ENCODE measurements at places on chromosomes 7 and 10.

DNA sequence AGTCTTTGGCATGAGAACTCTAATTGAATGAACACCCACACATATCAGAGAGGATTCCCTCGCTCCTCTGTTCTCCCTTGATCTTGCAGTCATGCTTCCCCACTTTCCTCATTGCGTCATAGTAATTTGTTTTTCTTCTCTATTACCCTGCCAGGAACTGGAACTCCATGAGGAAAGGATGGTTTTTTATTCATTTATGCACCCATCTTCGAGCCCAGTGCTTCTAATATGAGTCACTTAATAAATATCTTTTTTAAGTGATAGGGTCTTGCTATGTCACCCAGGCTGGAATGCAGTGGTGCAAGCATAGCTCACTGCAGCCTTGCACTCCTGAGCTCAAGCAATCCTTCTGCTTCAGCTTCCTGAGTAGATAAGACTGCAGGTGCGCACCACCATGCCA lies 83.5 kb downstream of the OTUD1 start:
- DNase-seq = peak; percentile 12

GRCh38 chr10:93175490-93175889 lies 101.8 kb downstream of the CYP26A1 start:
- no peak for DNase-seq

DNA sequence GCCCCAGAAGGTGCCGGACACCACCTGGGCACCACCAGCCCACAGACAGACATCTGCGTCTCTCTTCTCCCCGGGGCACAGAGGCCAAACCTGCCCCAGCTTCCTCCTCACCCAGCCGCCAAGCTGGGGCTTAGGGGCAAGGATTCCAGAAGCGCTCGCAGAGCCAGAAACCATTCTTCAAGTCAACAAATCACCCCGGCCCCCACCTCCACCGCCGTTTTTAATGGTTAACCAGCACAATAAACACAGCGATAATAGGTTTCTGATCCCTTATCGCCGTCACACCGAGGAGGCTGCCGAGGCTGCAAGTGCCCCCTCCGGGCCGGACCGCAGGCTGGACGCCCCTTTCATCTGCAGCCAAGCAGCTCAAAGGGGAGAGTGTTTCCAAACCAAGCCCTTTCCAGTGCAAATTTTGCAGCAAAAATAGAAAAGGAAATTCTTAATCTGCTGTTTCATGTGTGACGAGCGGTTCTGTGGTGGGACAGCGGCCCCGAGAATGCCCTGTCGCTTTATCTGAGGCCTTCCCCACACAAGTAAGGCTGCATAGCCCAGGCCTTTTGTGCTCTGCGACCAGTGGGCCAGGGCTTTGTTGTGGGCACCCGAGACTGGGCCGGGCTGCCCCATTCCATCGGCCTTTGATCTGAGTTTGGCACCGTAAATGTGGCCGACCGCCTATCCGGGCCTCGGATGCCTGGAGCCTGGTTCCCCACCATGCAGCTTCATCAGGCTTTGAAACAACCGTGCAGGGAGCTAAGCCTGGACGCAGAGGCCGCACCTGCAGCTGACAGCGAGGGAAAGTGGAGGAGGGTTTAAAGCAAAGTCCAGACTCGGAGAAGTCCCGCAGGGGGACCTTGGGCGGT lies 83.2 kb downstream of the FOXL3 start:
- DNase-seq = no peak

GRCh38 chr10:55329796-55330195 lies 528.8 kb upstream of the PCDH15 start:
- no peak for DNase-seq

DNA sequence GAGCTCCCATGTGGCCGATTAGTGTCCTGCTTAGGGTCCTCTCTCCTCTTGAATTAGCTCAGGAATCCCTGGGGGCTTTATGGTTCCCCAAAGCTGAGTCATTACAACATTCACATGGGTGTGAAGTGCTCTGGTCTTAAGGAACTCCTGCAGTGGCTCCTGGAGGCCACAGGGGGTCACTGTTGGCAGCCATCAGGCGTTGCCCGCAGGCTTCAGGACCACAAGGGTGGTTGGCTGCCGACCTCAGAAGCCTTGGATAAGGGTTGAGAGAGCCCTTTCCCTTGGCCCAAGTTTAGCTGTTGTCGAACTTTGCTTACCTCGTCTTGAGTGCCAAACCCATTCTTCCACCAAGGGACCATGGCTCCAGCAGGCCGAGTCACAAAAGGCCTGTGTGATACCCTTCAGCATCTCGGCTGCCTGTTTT lies 61.7 kb downstream of the SH2D4B start:
- peak; percentile 5 for DNase-seq

Measured in PC-9 (cell line).